ENCODE measurements at places on chromosomes 3 and 15.
A peak's percentile ranks its signal among the peaks of the same experiment; 100 is the strongest.

DNA sequence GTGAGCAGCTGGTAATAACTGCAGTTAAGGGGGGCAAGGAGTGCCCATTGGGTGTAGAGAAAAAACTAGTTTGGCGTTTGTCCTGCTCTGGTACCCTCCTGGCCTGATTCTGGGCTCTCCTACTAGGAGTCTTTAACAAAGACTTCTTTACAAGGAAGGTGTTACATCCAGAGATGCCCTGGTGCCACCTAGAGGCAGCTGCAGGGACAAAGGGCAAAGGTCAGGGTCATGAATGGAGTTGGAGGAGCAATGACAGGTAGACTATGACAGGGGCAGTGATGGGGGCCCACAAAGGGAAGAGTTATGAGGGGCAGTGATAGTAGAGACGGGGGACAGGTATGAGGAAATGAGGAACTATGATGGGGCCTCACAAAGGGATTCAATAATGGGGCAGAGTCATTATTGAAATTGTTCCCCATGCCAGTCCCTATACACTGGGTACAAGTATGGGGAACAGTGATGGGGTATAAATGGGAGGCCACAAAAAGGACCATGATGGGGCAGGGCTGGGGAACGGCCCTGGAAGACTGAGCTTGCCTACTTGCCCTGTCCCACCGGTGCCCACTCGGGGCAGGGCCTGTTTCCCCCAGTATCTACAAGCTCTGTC is 7.9 kb downstream of the CCDC71 start:
- no peak overlapping the region for H3K4me3 ChIP-seq
- no peaks in the 10 kb centered on the region for H3K27me3 ChIP-seq
- peaks cover 7% of the 10 kb centered on the region for H3K36me3 ChIP-seq
- H3K4me1 ChIP-seq, result peaks cover 14% of the 10 kb centered on the region
- peak; percentile 81 for DNase-seq

DNA sequence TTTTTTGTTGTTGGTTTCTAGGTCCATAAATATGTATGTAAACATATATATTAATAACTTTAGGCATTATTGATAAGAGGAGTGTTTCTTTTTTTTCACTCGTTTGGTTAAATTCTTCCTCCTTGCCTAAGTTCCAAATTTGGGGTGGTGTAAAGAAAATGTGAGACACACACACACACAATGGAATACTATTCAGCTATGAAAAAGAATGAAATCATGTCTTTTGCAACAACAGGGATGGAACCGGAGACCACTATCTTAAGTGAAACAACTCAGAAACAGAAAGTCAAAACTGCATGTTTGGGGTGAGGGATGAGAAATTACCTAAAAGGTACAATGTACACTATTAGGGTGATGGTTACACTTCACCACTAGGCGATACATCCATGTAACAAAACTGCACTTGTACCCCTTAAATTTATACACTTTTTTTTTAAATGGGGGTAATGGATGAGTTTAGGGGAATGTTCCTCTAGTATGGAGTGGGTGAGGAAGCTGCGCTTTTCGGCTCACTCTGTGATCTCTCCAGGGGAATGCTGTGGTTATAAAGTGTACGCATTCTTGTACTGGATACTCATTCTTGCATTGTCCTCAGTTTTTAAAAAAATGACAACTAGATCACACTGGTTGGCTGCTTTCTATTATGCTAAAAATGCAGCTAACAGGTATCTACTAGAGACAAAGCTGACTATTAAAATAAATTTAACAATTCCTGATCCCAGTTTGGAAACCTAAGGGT is 50.8 kb upstream of the PPARG start:
- H3K27me3 ChIP-seq, result peaks cover 25% of the 10 kb centered on the region
- no peaks in the 10 kb centered on the region for H3K36me3 ChIP-seq
- DNase-seq, result no peak

GRCh38 chr3:184345317-184346144 is 8.1 kb downstream of the FAM131A start:
- H3K27ac ChIP-seq, result no peak overlapping the region
- no peaks in the 10 kb centered on the region for H3K36me3 ChIP-seq
- H3K27me3 ChIP-seq, result no peaks in the 10 kb centered on the region
- peak; percentile 41 for DNase-seq
- H3K4me1 ChIP-seq, result no peaks in the 10 kb centered on the region

GRCh38 chr15:74307827-74308811 is 59.3 kb downstream of the CYP11A1 start:
- DNase-seq, result peak; percentile 62
- no peaks in the 10 kb centered on the region for H3K36me3 ChIP-seq
- no peaks in the 10 kb centered on the region for H3K4me1 ChIP-seq
- H3K4me3 ChIP-seq, result no peak overlapping the region
- H3K27ac ChIP-seq, result no peak overlapping the region
- peaks cover 12% of the 10 kb centered on the region for H3K27me3 ChIP-seq

GRCh38 chr3:28915741-28916500 is 364.9 kb upstream of the RBMS3 start:
- H3K27me3 ChIP-seq, result peaks cover 2% of the 10 kb centered on the region
- peaks cover 2% of the 10 kb centered on the region for H3K4me1 ChIP-seq
- no peak overlapping the region for H3K27ac ChIP-seq

GRCh38 chr3:187983484-187984124 is 170.4 kb upstream of the LPP start:
- no peak overlapping the region for H3K27ac ChIP-seq
- H3K4me3 ChIP-seq, result no peak overlapping the region
- H3K27me3 ChIP-seq, result no peaks in the 10 kb centered on the region
- peaks cover 50% of the 10 kb centered on the region for H3K4me1 ChIP-seq

Data from activated CD4-positive, alpha-beta T cell treated with anti-CD3 and anti-CD28 coated beads for 36 hours (primary cell).